ENCODE measurements at places on chromosomes 12 and 14. TPM values are rescaled to one million over a fixed set of nuclear protein-coding genes. Genes with fewer than 3 reads are reported as not detected.

- H3K27ac ChIP-seq, result no peak within 1 kb of the TSS
- peak; percentile 51 for DNase-seq
- peak within 1 kb of the TSS; percentile 83 for H3K4me3 ChIP-seq
- no peaks in the 10 kb centered on the region for H3K27me3 ChIP-seq
- peaks cover 10% of the 10 kb centered on the region for H3K4me1 ChIP-seq
Measured at GRCh38 chr12:122203301-122204166, at the start of gene B3GNT4. TSS of gene B3GNT4 (plus strand) at chr12:122203709. CDS start at chr12:122204619, 910 bp downstream.

- H3K27ac ChIP-seq, result no peak overlapping the region
- H3K36me3 ChIP-seq, result no peaks in the 10 kb centered on the region
- H3K4me3 ChIP-seq, result no peak overlapping the region
- H3K4me1 ChIP-seq, result peaks cover 9% of the 10 kb centered on the region
Measured at GRCh38 chr14:104746934-104747481, 5.9 kb upstream of the SIVA1 start.

TMBIM4 gene
- total RNA-seq, result 94.4 TPM

- DNase-seq, result no peak
- H3K4me1 ChIP-seq, result peaks cover 9% of the 10 kb centered on the region
- peak overlapping the region; percentile 64 for H3K4me3 ChIP-seq
- H3K36me3 ChIP-seq, result no peaks in the 10 kb centered on the region
Measured at GRCh38 chr12:49960474-49961110, 1.1 kb upstream of the AQP5 start.

- no peak for DNase-seq
- no peaks in the 10 kb centered on the region for H3K4me1 ChIP-seq
- H3K4me3 ChIP-seq, result no peak overlapping the region
- H3K36me3 ChIP-seq, result no peaks in the 10 kb centered on the region
Measured at GRCh38 chr12:39835517-39836489, 216.2 kb upstream of the ABCD2 start.

DNA sequence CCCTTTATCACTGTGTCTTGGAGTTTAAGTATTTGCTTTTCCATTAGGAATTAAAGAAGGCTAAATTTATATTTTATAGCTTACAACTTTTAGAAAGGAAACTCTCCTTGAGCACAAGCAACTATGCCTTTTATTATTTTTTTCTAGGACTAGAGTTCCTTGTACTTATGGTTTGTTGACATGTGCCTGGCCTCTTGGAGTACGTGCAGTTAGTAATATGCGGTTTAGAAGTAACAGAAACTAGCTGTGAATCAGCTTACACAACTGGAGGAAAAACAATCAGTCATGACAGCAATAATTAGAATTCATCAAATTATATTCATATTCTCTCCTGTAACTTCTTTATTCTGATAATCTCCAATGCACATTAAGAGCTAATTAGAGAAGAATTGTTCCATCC, 428.7 kb downstream of the AEBP2 start:
- no peaks in the 10 kb centered on the region for H3K4me1 ChIP-seq
- no peaks in the 10 kb centered on the region for H3K27me3 ChIP-seq
- no peak overlapping the region for H3K27ac ChIP-seq

DNA sequence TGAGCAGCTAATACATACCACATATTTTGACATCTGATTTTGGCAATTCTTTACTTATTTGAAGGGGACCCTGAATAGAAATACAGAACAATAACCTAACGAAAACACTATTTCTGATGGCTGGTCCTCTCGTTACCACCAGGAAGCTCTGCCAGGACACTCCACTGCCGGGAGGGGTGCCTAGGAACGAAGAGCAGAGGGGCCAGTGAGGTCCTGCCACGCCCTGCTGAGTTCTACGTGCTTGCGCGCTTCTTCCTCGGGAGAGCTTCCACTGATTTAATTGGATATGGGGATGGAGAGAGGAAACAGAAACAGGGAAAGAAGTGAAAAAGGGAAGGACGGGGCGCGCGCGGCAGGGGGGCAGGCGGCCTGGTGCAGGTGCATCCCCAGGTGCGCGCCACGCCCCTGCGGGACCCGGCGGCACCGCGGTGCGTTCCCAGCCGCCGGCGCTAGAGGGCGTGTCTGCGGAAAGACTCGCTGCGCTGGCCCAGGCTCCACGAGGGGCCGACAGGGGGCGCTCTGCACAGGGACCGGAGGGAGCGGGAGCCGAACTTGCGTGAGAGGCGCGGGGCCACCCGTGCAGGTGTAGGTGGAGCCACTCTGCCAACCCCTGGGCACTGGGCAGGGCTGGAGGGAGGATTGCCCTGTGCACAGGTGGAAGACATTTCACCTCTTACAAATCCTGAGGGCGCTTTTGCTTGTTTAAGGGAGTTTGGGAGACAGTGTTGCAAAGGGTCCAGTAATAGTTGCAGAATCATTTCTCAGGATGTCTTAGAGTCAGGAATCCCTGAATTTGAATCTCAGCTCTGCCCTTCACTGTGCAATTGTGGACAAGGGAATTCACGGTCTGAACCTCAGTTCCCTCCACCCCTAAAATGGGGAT, 986.3 kb upstream of the TMEM132C start:
- H3K27ac ChIP-seq, result no peak overlapping the region
- H3K27me3 ChIP-seq, result peaks cover 27% of the 10 kb centered on the region
- peak; percentile 59 for DNase-seq
- H3K36me3 ChIP-seq, result no peaks in the 10 kb centered on the region
- H3K4me1 ChIP-seq, result peaks cover 9% of the 10 kb centered on the region

CD163L1 gene
- total RNA-seq, result 2.9 TPM

DNA sequence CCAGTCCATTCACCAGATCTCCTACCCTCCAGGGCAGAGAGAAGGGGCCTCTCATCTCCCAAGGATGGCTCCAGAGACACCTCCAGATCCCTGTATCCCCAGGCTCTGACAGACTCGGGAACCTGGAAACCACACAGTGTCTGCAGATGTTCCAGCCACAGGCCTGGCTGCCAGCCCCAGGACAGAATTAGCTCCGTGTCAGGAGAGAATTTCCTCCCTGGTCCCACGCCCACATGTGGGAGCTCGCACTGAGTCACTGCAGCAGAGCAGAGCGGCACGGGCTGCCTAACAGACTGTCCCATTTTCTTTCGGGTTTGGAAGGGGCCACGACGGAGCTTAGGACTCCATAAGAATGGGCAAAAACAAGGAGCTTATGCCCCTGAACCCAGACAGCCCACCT, 33.6 kb downstream of the CMKLR1 start:
- no peaks in the 10 kb centered on the region for H3K36me3 ChIP-seq
- H3K27me3 ChIP-seq, result peaks cover 35% of the 10 kb centered on the region
- peaks cover 9% of the 10 kb centered on the region for H3K4me1 ChIP-seq
- H3K4me3 ChIP-seq, result no peak overlapping the region
- DNase-seq, result no peak

- no peaks in the 10 kb centered on the region for H3K27me3 ChIP-seq
- H3K36me3 ChIP-seq, result no peaks in the 10 kb centered on the region
Measured at GRCh38 chr14:28344381-28344780, 422.2 kb upstream of the FOXG1 start.

VCPKMT gene
- total RNA-seq, result 26.0 TPM

DNA sequence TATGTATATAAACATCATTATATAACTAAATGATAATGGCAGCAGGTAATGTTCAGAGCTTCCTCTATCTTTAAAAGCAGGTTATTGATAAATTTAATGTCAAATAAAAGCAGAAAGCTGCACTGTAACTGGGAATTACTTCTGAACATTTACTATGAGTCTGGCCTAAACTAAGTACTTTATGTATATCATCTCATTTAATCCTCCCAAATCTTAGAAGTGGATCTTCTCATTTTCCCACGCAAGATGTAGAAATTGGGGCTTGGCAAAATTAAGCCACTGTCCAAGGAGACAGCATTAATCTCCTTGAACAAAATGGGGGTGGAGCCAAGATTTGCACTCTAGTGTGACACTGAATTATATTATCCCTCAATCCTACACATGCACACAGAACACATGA, 5.7 kb downstream of the NIN start:
- peak overlapping the region; percentile 85 for H3K4me3 ChIP-seq
- peak overlapping the region; percentile 95 for H3K27ac ChIP-seq
- H3K27me3 ChIP-seq, result no peaks in the 10 kb centered on the region
- DNase-seq, result no peak
- H3K36me3 ChIP-seq, result no peaks in the 10 kb centered on the region

GRCh38 chr12:14873440-14874185, 12.0 kb downstream of the MGP start:
- no peaks in the 10 kb centered on the region for H3K36me3 ChIP-seq
- H3K4me1 ChIP-seq, result peaks cover 6% of the 10 kb centered on the region
- no peaks in the 10 kb centered on the region for H3K27me3 ChIP-seq
- H3K27ac ChIP-seq, result no peak overlapping the region
- DNase-seq, result no peak

LRP1-AS gene
- total RNA-seq, result not detected

EGLN3 gene
- 2.6 TPM for total RNA-seq

CPNE8 gene
- total RNA-seq, result 1.2 TPM

- peak; percentile 5 for DNase-seq
- H3K4me3 ChIP-seq, result peak overlapping the region; percentile 68
- H3K36me3 ChIP-seq, result no peaks in the 10 kb centered on the region
- no peaks in the 10 kb centered on the region for H3K27me3 ChIP-seq
- H3K4me1 ChIP-seq, result peaks cover 32% of the 10 kb centered on the region
Measured at GRCh38 chr12:67515679-67516340, 132.7 kb upstream of the DYRK2 start.

DNA sequence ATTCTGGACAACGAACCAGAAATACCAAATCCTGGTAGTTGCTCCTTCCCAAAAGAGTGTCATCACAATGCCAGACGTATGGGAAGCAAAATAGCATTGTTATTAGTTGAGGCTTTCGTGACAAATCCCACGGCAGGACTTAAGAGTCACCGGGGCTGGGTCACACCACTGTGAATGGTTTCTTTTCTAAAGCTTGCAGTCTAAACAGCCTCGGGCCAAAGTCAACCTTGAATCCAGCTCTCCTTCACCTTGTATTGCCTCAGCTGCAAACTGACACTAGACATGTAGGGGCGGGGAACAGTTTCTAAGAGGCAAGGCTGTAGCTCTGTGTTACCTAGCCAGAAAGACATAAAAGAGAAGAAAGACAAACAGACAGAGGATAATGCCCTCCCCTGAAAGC, 734.8 kb downstream of the MED13L start:
- H3K4me3 ChIP-seq, result no peak overlapping the region
- no peaks in the 10 kb centered on the region for H3K36me3 ChIP-seq
- no peak overlapping the region for H3K27ac ChIP-seq
- H3K27me3 ChIP-seq, result peaks cover 2% of the 10 kb centered on the region

DNA sequence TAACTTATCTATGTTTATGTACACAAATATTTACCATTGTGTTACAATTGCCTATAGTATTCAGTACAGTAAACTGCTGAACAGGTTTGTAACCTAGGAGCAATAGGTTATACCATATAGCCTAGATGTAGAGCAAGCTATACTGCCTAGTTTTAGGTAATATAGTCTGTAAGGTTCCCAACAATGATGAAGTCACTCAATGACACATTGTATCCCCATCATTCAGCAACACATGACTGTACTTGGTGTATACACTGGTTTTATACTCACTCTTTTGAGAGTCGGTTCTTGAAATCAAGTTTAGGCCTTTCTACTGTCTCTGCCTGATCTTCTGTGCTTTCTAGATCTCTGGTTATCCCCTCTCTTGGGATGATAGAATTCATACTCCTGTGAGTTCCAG, 5.5 kb downstream of the RNASE1 start:
- H3K27ac ChIP-seq, result no peak overlapping the region
- no peak overlapping the region for H3K4me3 ChIP-seq
- peaks cover 30% of the 10 kb centered on the region for H3K4me1 ChIP-seq
- DNase-seq, result no peak

ATG14 gene
- 15.7 TPM for total RNA-seq

- no peaks in the 10 kb centered on the region for H3K36me3 ChIP-seq
Measured at GRCh38 chr12:85281636-85282312, 1.8 kb downstream of the ALX1 start.

CD163 gene
- total RNA-seq, result 3.9 TPM

GRCh38 chr14:56156096-56156495, 37.9 kb downstream of the PELI2 start:
- no peaks in the 10 kb centered on the region for H3K27me3 ChIP-seq
- H3K4me1 ChIP-seq, result peaks cover 18% of the 10 kb centered on the region
- no peak overlapping the region for H3K4me3 ChIP-seq
- no peak for DNase-seq

ZNF84 gene
- total RNA-seq, result 60.3 TPM

TAS2R9 gene
- not detected for total RNA-seq

- H3K27ac ChIP-seq, result no peak overlapping the region
- no peak overlapping the region for H3K4me3 ChIP-seq
- no peak for DNase-seq
- peaks cover 4% of the 10 kb centered on the region for H3K27me3 ChIP-seq
- H3K4me1 ChIP-seq, result peaks cover under 1% of the 10 kb centered on the region
Measured at GRCh38 chr14:23442721-23443356, 7.4 kb upstream of the MYH7 start.

- H3K36me3 ChIP-seq, result no peaks in the 10 kb centered on the region
- no peak for DNase-seq
- H3K4me3 ChIP-seq, result no peak overlapping the region
- H3K27ac ChIP-seq, result no peak overlapping the region
- peaks cover 17% of the 10 kb centered on the region for H3K27me3 ChIP-seq
- H3K4me1 ChIP-seq, result peaks cover 3% of the 10 kb centered on the region
Measured at GRCh38 chr14:59183150-59183549, 5.3 kb upstream of the DAAM1 start.

FGF6 gene
- total RNA-seq, result not detected

GRCh38 chr12:51823875-51824565, 24.5 kb downstream of the FIGNL2 start:
- no peaks in the 10 kb centered on the region for H3K36me3 ChIP-seq
- H3K27me3 ChIP-seq, result no peaks in the 10 kb centered on the region
- peak overlapping the region; percentile 9 for H3K4me3 ChIP-seq
- DNase-seq, result no peak
- peaks cover 47% of the 10 kb centered on the region for H3K4me1 ChIP-seq
- peak overlapping the region; percentile 26 for H3K27ac ChIP-seq

- H3K27ac ChIP-seq, result no peak overlapping the region
- no peak overlapping the region for H3K4me3 ChIP-seq
- H3K4me1 ChIP-seq, result peaks cover 9% of the 10 kb centered on the region
- H3K27me3 ChIP-seq, result no peaks in the 10 kb centered on the region
- no peak for DNase-seq
- no peaks in the 10 kb centered on the region for H3K36me3 ChIP-seq
Measured at GRCh38 chr12:3602488-3602887, 111.5 kb downstream of the PRMT8 start.

CCND2 gene
- 89.3 TPM for total RNA-seq

DNA sequence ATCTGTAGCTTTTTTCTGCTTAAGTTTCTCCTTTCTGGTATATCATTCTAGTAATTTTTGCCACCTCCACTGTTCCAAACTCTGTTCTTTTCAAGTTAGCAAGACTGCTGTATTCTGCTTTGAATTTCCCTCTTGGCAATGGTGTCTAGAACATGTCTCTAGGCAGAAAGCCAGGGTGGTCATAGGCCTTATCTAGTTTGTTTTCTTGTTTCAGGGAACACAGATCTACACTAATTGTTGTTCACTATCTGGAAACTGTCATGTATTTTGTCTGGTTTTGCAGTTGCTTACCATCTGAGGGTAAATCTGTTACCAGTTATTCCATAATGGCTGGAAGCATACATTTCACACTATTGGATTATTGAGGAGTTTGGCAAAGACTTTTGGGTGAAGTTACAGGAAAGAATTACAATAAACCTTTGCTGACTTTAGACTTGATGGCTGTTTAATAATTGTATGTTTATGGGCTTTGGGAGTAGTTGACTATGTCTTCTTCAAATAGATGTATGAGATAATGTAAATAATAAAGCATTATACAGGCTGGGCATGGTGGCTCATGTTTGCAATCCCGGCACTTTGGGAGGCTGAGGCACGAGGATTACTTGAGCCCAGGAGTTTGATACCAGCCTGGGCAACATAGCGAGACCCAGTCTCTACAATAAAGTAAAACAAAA, 41.4 kb downstream of the FUT8 start:
- H3K27me3 ChIP-seq, result no peaks in the 10 kb centered on the region
- no peak overlapping the region for H3K27ac ChIP-seq
- H3K36me3 ChIP-seq, result peaks cover 27% of the 10 kb centered on the region
- DNase-seq, result no peak
- H3K4me3 ChIP-seq, result no peak overlapping the region
